ENCODE measurements at places on chromosomes 2 and 18.

- no peak for DNase-seq
These were observed 398.4 kb downstream of the METTL4 start for GRCh38 chr18:2172881-2173280.

- no peak for DNase-seq
These were observed 147.9 kb downstream of the MGAT5 start for GRCh38 chr2:134401789-134402188.

GRCh38 chr2:130729322-130730299 is 741 bp downstream of the GPR148 start:
- DNase-seq, result no peak

DNA sequence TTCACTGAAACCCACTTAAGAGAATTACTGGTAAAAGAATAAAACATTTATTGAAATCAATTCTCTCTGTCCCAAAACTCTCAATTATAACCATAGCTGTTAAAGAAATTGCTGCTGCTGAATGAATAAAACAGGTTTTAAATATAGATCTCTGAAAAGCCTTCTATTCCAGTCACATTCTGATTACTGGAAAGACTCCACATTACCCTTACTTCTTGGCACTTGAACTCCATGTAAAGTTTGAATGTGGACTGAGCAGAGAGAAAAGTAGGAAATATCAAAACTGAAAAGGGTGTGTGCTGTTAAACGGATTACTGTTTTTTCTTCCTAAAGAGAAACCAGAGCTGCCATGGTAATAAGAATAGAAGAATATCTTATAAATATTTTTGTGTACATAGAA is 655.3 kb upstream of the SETBP1 start:
- DNase-seq, result no peak

- DNase-seq, result no peak
These were observed 70.4 kb downstream of the IL1R2 start for GRCh38 chr2:102061962-102062795.

GRCh38 chr18:44954257-44954656 is 273.6 kb downstream of the SETBP1 start:
- no peak for DNase-seq

DNA sequence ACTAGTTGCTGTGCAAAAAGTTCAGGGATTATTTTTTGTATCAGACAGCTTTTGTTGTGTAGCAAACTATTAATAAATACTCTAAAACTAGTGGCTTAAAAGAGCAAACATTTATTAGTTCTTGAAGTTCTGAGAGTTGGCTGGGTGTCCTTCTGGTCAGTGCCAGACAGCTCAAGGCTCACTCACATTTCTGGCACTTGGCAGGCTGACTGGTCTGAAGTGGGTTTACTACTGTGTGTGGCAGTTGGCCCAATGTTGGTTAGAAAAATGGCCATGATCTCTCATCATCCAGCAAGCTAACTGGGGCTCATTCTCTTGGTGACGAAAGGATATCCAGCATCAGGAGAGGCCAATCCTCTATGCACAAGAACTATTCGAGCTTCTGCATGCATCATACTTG is 71.4 kb upstream of the ZNF385B start:
- no peak for DNase-seq

DNA sequence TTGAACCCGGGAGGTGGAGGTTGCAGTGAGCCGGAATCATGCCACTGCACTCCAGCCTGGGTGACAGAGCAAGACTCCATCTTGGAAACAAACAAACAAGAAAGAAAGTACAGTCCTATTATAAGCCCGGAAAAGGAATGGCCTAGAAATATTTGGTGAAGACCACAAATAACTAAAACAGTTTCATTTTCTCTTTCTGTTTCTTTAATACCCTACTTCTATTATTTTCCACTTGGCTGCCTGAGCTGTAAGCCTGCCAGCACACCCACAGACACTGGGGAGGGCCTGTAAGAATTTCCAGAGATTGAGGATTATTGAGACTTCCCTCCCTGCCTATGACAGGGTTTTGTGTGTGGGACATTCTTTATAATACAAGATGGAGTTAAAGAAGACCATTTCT is 188.0 kb upstream of the DCC start:
- no peak for DNase-seq

- no peak for DNase-seq
These were observed 50.7 kb downstream of the SLC14A2 start for GRCh38 chr18:45666006-45666405.

DNA sequence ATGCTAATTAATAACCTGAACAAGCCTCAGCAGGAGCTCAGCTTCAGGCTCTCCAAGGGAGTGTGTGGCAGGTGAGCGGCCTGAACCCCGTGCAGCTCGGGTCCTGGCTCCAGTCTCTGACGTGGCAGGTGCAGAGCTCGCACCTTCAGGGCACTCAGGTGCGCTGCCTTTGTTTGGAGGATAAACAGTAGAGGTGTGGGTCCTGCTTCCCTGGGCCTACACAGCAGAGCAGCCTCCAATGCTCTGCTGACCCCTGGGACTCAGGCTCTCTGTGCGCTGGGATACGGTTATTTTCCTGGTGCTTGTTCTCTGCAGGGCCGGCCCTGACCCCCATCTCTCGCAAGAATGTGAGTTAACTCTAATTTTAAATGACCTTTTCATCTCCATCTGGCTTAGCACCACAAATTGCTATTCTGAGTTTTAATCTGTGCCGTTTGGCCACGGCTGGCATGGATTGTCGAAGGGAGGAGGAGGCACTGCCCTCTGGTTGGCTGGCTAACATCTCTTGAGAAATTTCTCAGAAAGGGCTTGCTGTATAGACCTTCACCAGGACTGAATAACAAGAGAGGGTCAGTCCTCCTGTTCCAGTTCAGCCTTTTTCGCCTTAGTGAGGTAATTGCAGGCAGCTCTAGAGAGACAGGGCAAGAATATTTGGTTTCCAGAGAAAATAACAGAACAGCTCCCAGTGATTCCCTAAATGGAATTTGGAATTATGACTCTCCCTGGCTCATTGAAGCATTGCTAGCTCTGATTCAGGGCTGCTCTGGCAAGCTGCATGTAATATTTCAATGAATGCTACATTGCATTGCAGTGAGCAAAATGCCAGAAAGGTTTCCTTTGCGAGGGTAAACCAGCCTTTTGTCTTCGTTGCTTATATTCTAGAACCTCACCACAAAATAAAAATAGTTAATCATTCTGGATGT is 161.8 kb downstream of the DCDC2C start:
- DNase-seq, result no peak

- DNase-seq, result peak; percentile 16
These were observed 568.1 kb downstream of the KCNJ3 start for GRCh38 chr2:155266583-155266982.

DNA sequence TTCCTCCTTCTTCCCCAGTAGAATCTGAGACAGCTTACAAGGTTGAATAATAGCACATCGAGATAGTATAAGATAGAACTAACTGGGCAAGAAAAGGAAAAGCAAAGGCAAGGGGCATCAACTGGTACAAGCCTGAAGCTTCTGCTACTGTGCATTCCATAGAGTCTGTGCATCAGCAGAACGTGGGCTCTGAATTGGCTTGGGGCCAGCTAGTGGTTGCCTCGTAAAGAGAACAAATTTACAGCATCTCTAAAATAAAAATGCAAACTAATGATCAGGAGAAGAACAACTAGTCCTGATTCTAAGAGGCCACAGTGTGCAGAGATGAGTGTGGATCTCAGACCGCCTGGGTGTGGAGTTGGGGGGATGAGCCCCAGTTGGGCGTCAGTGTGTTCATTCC is 36.6 kb downstream of the UPP2 start:
- DNase-seq, result no peak

GRCh38 chr2:134436706-134437105 is 182.8 kb downstream of the MGAT5 start:
- DNase-seq, result peak; percentile 13

DNA sequence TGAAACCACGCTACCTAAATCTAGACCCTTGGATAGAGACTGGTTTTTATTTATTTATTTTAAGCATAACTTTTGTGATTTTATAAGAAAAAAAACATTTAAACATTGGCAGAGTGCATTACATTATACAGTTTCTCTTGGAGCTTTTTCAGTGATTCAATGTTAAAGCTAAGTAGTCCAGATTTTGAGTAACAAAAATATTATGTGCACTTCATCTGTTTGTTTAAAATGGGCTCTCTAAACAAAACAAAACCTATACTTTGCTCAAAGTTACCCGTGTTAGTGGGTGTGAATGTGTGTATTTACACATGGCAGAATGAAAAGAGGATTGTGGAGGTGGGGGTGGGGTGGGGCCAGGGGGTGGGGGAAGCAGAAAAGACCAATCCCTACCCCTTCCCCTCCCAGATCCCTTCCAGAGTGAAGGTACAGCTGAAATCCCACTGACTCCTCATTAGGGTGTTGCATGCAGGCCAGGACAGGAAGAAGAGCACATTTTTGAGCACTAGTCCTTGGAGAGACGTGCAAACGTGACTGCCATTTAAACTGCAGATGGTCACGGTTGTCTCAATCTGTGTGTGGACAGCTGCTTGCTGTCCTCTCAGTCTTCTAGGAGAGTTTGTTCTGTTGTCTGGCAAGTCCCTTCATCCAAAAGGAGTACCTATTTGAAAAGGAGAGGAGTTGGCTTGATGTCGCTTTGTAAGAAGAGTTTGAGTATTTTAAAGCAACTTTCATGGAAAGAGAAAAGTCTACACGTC is 303.0 kb downstream of the ICOS start:
- DNase-seq, result no peak

DNA sequence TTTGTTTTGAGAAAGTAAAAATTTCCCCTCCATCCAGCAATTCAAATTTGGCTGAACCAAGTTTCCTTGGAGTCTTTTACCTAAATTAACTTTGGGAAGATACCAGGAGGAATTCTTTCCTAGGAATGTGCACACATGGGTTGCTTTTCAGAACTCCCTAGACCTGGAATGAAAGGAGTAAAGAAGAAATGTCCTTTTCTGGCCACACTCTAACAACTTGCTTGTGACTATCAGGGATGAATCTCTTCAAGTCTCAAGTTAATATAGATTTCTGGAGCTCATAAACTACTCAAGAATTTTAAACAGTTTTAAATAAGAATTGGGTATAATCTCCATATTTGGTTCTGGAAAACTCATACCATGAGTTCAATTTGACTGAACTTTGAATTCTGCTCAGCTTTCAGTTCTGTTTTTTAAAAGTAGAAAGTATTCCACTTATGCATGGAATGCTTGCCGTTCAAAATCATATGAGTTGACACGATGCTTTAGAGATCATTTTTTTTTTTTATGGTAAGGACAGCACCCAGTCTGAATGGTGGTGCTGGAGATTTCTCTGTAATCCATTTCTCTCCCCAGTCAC is 7.7 kb downstream of the RASGRP3 start:
- no peak for DNase-seq

GRCh38 chr2:193371200-193371599 is 1176.5 kb upstream of the TMEFF2 start:
- DNase-seq, result no peak

GRCh38 chr2:31297751-31298150 is 63.8 kb downstream of the EHD3 start:
- DNase-seq, result no peak

DNA sequence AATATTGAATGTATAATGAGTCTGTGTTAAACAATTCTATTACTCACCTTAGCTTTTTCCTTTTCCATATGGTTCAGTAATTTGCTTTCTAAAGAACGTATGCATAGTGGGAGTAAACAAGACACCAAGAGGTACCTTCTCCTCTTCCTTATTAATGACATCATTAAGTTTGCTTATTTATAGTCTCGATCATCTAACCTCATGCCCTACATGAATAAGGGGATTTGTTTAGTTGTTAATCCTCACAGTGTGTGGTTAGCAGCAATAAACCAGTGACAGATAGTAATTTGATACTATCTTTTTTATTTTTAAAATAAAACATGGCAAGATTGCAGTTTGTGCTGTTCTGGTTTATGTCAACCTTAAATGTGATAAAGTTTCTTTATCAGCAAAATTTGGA is 69.7 kb downstream of the COBLL1 start:
- no peak for DNase-seq

DNA sequence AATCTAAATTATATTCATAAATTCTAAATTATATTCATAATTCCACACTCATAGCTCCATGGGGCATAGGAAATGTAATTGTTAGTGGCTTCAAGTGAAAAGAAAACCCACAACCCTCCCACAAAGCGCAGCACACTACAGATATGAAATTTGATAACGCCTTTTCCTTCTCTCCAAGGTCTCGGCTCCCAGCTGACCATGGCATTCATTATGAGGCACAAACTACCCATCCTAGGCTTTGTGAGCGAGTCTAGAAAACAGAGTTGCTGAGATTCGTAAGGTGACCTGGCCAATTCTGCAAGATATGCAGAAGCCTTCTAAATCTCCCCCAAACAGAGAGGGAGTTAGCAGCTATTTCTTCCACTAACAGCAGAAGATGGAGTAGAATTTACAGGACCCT is 5.4 kb downstream of the NPPC start:
- DNase-seq, result no peak

DNA sequence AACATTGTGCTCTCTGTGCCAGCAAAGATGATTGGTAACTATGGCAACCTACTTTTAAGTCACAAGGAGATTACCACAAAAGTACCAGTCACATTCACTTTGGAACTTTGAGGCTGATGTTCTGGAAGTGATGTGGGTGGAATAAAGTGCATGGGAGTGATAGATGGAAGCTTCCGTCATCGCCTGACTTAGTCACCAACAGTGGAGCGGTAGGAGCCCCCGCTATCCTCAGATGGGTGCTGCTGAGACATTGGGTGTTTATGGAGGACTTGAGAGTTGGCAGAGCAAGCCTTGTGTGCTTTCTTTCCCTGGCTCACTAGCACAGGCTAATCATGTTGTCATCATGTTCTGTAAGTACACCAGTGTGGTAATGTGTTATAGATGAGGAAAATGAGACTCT is 4.6 kb downstream of the PPP1R7 start:
- DNase-seq, result no peak

- DNase-seq, result no peak
These were observed 243.6 kb downstream of the NEDD4L start for GRCh38 chr18:58287353-58288274.

DNA sequence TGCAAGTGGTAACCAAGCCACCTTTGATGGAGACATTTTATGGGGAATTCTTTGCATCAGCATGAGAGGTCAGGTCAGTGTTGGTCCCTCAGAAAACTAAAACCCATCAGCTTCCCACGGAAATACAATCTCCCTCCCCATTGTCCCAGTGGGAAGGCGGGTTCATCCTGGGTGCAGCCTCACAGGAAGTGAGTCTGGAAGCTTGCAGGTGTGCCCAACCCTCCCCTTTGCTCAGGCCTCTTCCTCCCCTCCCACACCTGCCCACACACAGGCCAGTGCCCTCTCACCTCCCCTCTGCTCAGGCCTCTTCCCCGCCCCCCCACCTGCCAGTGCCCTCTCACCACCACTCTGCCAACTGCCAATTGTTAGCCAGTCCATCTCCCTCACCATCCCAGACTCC is 166.8 kb upstream of the RAB6C start:
- DNase-seq, result no peak

DNA sequence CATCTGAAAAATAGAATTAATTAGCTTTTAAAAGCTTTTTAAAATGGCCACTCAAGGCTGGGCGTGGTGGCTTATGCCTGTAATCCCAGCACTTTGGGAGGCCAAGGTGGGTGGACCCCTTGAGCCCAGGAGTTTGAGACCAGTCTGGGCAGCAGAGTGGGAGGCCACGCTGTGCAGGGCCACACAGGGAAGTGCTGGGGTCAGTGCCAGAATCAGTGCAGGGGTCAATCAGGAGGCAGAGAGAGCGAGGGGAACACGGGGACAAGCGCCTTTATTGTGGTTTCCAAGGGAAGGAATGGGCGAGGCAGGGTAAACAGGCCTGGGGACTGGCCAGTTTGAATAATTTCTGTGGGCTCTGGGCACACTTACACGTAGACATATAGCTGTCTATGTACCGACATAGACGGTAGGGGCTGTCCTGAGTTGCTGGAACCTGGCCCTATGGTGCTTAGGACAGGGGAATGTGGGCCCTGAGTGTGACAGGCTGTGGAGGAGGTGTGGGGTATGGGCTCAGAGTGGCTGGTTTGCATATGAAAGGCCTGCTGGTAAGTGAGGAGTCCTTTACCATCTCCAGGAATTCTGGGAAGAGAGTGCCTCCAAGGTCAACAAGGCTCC is 42.9 kb downstream of the DYSF start:
- DNase-seq, result no peak

All from T47D (cell line).